ENCODE measurements at places on chromosomes 13 and 19. TPM values are rescaled to one million over a fixed set of nuclear protein-coding genes. Genes with fewer than 3 reads are reported as not detected.

The EFNB2 gene
- total RNA-seq: 36.2 TPM

The ZNF99 gene
- 0.12 TPM for total RNA-seq

The RBM42 gene
- total RNA-seq: 82.4 TPM

The BRME1 gene
- 8.0 TPM for total RNA-seq

The KRTDAP gene
- total RNA-seq: 13,562 TPM

The CARM1 gene
- total RNA-seq: 21.4 TPM

The HSD11B1L gene
- 25.3 TPM for total RNA-seq

The PABPC3 gene
- total RNA-seq: 0.10 TPM

The IGFL3 gene
- 46.7 TPM for total RNA-seq

The SMIM17 gene
- total RNA-seq: not detected

The KIR2DL3 gene
- not detected for total RNA-seq

The FBXO27 gene
- 29.2 TPM for total RNA-seq

The KLK12 gene
- total RNA-seq: not detected

The ANGPTL8 gene
- total RNA-seq: not detected

The GIPR gene
- total RNA-seq: 3.9 TPM

The NOVA2 gene
- 0.68 TPM for total RNA-seq

The ELANE gene
- 0.51 TPM for total RNA-seq

The C2CD4C gene
- 1.2 TPM for total RNA-seq

The ICAM4 gene
- not detected for total RNA-seq

The ZNF846 gene
- total RNA-seq: 9.3 TPM

The MAP1S gene
- 32.7 TPM for total RNA-seq

The HPN gene
- not detected for total RNA-seq

The CYP4F11 gene
- 0.27 TPM for total RNA-seq

The LIPE gene
- 96.9 TPM for total RNA-seq

The RASAL3 gene
- total RNA-seq: 1.8 TPM

The ARHGAP45 gene
- 15.3 TPM for total RNA-seq

The APOC1 gene
- total RNA-seq: 35.5 TPM

The PALM3 gene
- not detected for total RNA-seq

The GPR12 gene
- total RNA-seq: 8.6 TPM

The THSD8 gene
- not detected for total RNA-seq

The ZNF284 gene
- total RNA-seq: 3.0 TPM

The CYP2F1 gene
- total RNA-seq: not detected

The CASP14 gene
- total RNA-seq: 245 TPM

The RETN gene
- total RNA-seq: not detected

The CGB3 gene
- total RNA-seq: not detected

The PCP2 gene
- total RNA-seq: 4.2 TPM

The KDELR1 gene
- total RNA-seq: 81.2 TPM

The ZNF865 gene
- total RNA-seq: 17.8 TPM

The ZNF506 gene
- total RNA-seq: 26.0 TPM

The ACER1 gene
- total RNA-seq: 56.9 TPM

The TMEM86B gene
- 2.4 TPM for total RNA-seq

The OR4F17 gene
- not detected for total RNA-seq

The BEST2 gene
- 100 TPM for total RNA-seq

The TRAPPC6A gene
- total RNA-seq: 44.1 TPM

The KIRREL2 gene
- 0.32 TPM for total RNA-seq
